ENCODE measurements at places on chromosomes 1 and 21.

- no peak for DNase-seq
Measured at GRCh38 chr1:27954186-27954585, 5.6 kb upstream of the XKR8 start.

GRCh38 chr1:243470502-243470901 is 214.7 kb downstream of the SDCCAG8 start:
- no peak for DNase-seq

- no peak for DNase-seq
Measured at GRCh38 chr1:156420205-156421061, 51.4 kb downstream of the RHBG start.

- DNase-seq, result no peak
Measured at GRCh38 chr1:202603435-202603834, 106.8 kb downstream of the SYT2 start.

DNA sequence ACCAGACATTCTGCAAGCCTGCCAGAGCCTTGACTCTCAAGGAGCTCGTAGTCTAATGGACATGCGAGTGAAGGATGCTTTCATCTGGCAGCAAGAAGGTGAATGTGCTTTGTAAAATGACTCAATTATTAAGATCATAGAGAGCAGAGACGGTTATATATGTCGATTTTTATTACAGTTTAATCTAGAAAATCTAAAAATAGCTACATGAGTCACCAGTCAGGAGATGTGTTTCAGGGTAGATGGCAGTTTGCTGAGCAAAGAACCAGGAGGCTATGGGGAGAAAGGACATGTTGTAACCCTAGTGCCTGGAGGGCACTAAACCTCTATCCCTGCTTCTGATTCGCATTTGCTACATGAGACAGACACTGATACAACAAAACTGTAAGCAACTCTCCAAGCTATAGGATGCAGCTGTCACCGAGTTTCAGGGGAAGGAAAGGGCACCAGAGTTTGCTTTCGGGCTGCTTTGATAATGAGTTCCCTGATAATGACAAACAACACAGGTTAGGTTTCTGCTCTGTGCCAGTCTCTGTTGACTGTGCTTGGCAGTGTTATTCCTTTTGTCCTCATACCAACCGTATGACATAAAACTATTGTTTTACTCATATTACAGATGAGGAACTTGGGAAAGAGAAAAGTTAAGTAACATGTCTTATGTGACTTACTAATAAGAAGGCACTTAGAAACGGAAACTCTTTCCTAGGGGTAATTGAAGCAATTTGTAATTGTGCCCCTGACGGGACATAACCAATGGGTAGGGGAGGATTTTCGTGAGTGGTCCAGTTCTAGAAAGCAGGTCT is 43.2 kb downstream of the C1orf198 start:
- peak; percentile 81 for DNase-seq

- no peak for DNase-seq
Measured at GRCh38 chr1:217004776-217005436, 281.7 kb upstream of the ESRRG start.

GRCh38 chr1:86933562-86934377 is 19.3 kb downstream of the HS2ST1 start:
- DNase-seq, result no peak

GRCh38 chr1:38859561-38860453 is at the start of gene RRAGC:
Gene RRAGC (minus strand): TSS chr1:38859772. CDS start chr1:38859646, 126 bp downstream.
- peak; percentile 88 for DNase-seq

- DNase-seq, result no peak
Measured at GRCh38 chr1:25150985-25151495, 81.3 kb downstream of the SYF2 start.

DNA sequence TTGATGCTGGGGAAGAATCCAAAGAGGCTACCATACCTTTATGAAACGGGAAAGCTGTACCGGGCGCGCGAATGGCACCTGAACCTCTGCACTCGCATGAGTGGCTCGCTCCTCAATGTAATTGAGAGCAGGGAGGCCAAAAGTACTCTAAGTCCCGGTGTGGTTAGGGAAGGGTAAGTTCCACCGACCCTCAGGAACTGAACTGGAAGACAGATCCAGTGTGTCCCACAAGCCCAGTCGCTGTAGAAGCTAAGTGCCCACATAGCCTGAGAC is 1.0 kb downstream of the GATAD2B start:
- DNase-seq, result no peak

GRCh38 chr1:60071296-60071695 is 2.3 kb downstream of the C1orf87 start:
- no peak for DNase-seq

- no peak for DNase-seq
Measured at GRCh38 chr1:201405484-201405831, 6.3 kb upstream of the LAD1 start.

GRCh38 chr1:99268021-99268420 is 3.7 kb downstream of the PLPPR4 start:
- no peak for DNase-seq

DNA sequence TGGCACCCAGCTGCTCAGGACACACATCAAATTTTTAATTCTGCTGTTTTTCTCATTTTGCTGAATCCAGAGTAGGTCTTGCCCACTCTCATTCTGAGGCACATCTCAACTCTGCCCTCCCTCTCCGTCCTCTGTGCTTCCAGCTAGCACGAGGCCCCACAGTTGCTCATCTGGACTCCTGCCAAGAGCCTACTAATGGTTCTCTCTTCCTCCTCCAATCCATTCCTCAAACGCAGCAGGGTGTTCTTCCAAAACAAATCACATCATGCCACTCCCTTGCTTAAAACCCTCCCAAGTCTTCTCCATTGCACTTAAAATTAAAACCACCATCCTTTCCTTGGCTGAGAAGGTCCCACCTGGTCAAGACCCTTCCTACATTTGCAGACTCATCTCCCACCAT is 49.8 kb upstream of the SCAF4 start:
- DNase-seq, result peak; percentile 55

GRCh38 chr1:234533975-234534876 is 55.2 kb upstream of the TARBP1 start:
- no peak for DNase-seq

- DNase-seq, result no peak
Measured at GRCh38 chr1:204576422-204576821, 60.2 kb downstream of the MDM4 start.

DNA sequence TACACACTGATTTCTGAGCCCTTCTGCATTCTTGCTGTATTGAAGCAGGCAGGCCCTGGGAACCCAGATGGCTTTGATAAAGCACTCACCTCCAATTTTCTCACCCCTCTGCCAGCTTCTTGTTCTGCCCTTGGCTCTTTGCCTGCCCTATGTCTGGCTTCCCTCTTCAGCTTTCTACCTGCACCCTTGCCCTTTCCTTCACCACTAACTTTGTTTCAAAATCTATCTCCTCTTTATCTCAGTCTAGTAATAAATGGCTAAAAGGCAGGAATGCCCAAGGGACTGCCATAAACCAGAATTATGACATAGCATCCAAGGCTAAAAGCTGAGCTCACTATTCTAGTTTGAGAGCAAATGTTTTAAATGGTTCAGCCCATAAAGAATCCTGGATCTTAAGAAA is 178.7 kb downstream of the TNR start:
- DNase-seq, result no peak

- no peak for DNase-seq
Measured at GRCh38 chr21:25297117-25297516, 310.2 kb downstream of the MRPL39 start.

- DNase-seq, result no peak
Measured at GRCh38 chr1:90574692-90575370, 142.3 kb downstream of the BARHL2 start.

- no peak for DNase-seq
Measured at GRCh38 chr1:215397843-215398242, 169.3 kb upstream of the KCTD3 start.

DNA sequence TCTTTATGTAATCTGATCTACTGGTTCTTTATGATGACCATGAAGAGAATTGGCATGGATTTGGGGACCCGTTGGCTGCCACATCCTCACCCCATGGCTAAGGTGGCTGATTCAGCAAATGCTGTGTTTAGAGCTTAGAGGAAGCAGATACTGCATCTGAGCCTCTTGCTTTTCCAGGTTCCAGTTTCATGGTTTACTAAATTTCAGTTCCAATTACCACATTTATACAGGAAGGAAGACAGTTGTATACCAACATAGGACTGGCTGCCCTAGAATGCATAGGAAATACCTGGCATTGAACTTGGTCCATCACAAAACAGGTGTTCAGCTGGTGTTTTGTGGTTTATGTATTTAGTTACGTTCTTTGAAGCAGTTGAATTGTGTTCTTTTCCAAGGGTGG is 107.1 kb downstream of the ST3GAL3 start:
- no peak for DNase-seq

- no peak for DNase-seq
Measured at GRCh38 chr1:230575886-230576500, 66.3 kb upstream of the COG2 start.

- no peak for DNase-seq
Measured at GRCh38 chr1:205344066-205344928, 12.4 kb downstream of the KLHDC8A start.

DNA sequence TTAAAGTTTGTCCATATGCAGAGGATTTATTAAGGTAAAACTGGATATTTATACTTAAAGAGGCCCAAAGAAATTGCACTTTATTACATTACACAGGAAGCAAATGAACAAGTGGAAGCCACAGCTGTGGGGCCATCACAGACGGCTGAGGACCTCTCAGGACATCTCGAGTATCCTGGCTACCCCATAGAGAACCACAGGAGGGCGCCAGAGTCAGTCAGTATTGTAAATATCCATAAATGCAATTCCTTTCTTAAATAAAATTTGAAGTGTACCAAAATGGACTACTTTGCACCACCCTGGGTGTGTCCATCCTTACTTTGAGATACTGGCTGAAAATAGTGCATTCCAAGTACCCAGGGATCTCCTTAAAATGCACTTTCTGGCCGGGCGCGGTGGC is 257.2 kb downstream of the MRPL39 start:
- peak; percentile 55 for DNase-seq

GRCh38 chr1:245790441-245790840 is 635.7 kb downstream of the KIF26B start:
- DNase-seq, result peak; percentile 60

Data from A172 (cell line).